NCI-H146 (cell line): ENCODE measurements at places on chromosomes 6 and 20.

GRCh38 chr20:43528258-43528875 is 20.9 kb downstream of the L3MBTL1 start:
- no peak for DNase-seq

DNA sequence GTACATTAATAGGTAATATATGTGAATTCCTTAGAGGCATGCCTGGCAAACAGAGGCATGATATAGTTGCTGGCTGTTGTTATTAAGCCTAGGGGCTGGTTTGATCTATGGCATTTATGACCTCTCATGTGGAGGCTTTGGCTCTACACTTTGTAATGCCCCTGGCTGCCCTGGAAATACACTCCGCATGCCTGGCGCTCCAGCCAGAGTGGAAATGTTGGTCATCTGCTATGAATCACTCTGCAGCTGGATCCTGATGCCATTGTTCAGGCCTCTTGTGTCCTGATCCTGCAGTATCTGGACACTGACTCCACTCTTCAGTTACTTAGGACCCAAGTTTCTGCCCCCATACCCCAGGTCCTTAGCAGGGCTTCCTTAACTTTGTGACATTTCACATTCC is 200.5 kb upstream of the PCSK2 start:
- DNase-seq: no peak

- DNase-seq: no peak
Observed at GRCh38 chr6:21707524-21708319, 114.2 kb downstream of the SOX4 start.

DNA sequence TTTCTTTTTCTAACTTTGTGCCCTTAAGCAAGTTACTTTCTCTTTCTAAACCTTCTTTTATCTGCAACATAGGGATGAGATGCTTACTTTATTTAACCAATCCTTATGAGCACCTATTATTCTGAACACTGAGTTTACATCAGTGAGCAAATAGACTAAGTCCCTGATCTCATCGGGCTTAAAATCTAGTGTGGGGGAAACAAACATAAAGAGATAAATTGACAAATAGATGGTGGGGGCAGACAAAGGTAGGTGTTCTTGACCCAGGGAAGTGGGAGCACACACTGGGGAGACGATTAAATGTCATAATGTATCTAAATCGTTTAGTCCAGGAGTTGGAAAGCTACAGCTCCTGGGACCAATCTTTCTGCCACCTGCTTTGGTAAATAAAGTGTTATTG is 129.6 kb downstream of the TFAP2C start:
- DNase-seq: no peak

GRCh38 chr20:48425817-48426612 is 401.8 kb downstream of the PREX1 start:
- DNase-seq: no peak

DNA sequence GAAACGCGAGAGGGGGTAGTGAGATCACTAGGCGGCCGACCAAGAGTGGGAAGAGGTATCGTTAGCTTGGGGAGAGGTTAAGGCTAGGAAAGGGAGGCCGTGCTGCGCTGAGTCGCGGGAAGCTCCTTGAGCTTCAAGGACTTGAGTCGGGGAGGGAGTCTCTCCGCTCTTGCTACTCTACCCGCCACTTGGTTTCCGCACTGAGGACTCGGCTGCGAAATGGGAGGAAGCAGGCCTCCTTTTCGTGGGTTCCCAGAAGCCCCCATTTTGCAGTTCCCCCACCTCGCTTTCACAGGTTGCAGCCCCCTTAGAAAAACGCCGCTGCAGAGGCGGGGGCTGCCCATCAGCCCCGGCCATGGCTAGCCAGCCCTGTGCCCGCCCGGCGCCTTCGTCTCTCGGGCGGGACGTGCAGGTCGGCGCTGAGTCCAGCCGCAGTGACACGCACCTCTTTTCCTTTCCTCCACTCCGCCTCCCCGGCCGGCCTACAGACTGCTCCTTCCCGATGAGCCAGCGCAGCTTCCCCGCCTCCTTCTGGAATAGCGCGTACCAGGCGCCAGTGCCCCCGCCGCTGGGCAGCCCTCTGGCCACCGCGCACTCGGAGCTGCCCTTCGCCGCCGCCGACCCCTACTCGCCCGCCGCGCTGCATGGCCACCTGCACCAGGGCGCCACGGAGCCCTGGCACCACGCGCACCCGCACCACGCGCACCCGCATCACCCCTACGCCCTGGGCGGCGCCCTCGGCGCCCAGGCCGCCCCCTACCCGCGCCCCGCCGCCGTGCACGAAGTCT is 4.9 kb downstream of the VGLL2 start:
- DNase-seq: peak; percentile 5

DNA sequence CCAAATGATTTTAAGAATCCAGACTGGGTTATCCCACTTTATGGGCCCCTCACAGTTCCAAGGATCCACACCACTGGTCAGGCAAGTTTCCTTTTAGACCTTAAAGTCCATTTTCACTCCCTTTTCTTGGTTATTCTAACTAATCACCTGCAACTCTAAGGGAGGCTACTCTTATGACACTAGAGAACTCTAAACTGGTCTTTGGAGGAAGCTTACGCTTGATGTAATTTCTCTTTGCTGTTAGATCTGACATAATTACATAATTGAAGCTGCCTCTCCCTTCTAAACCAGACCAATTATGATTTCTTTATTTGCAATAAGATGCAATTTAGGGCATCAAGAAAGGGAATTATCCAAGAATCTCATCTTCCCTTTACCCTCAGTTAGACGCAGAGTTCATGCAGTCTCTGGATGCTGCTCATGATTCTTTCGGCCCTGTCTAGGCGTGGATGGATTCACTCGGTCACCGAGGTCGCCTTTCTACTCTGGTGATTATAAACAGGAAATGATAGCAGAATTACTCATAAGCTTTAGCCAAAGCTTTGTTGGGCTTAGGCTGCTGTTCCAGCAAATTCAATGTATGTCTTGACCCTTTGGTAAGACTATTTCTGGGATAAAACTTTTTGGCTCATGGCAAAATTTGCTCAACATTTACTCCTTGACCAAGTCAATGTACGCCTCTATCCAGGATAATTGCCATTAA is 166.4 kb upstream of the PRND start:
- DNase-seq: no peak

DNA sequence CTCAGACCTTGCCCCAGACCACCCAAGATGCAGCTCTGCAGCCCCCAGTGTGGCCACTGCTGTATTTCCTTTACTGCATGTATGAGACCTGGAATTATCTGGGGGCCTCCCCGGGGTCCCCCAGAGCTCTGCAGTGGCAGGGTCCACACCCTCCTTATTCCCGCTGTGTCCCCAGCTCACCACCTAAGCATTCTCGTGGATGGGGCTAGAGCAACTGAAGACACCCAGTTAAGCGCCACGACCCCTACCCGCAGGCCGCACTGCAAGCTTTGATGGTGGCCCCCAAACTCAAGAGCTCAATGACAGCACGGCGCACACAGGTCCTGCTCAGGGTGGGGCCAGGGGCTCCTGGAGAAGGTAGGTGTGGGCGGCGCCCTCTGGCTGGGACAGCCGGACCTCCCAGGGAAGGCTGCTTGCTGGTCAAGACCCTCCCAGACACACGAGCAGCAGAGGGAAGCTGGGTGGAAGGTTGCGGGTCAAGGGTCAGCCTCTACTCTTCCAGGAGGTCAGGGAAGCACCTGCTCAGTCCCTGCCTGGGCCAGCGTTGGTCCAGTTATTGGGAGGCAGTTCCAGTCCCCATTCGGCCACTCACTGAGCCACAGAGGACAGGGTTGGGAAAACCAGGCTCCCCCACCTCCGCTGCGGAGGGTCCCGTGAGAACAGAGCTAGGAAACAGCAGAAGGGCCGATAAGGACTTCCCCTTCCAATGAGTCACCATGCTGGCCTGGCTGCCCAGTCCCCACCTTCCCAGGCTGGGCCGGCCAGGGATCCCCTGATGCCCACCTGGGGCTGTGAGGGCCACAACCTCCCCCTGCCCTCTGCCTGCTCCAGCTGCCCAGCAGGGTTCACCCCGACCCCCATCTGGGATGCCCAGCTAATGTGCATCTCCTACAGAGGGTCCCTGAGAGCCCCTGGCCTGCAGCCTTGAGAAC is 2.9 kb downstream of the LAMA5 start:
- no peak for DNase-seq

DNA sequence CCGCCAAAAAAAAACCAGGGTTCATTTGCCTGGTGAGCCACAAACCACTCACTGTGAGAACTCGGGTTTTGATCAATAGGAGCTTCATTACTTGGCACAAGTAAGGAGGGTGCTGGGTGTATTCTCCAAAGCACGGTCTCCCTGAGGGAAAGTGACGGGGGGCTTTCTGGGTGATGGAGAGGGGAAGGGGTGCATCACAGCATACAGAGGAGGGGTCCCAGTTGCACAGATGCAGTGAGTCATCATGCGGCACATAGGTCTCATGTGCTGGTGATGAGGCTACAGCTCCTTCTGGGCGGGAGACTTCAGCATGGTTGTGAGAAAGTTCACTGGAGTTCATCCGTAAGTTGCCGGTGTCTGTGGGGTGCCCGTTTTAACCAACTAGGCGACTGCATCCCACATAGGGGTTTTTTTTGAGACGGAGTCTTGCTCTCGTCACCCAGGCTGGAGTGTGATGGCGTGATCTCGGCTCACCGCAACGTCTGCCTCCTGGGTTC is 36.2 kb downstream of the SUN5 start:
- no peak for DNase-seq

GRCh38 chr6:96716221-96716620 is 121.1 kb downstream of the GPR63 start:
- no peak for DNase-seq
